ENCODE measurements at places on chromosomes 2 and 18.
A peak's percentile ranks its signal among the peaks of the same experiment; 100 is the strongest.

- no peak for DNase-seq
Observed at GRCh38 chr2:69798909-69799526, 30.4 kb upstream of the GMCL1 start.

- DNase-seq, result no peak
Observed at GRCh38 chr2:45823723-45824206, 172.3 kb downstream of the PRKCE start.

GRCh38 chr2:142914507-142915313 lies 37.2 kb downstream of the KYNU start:
- no peak for DNase-seq

DNA sequence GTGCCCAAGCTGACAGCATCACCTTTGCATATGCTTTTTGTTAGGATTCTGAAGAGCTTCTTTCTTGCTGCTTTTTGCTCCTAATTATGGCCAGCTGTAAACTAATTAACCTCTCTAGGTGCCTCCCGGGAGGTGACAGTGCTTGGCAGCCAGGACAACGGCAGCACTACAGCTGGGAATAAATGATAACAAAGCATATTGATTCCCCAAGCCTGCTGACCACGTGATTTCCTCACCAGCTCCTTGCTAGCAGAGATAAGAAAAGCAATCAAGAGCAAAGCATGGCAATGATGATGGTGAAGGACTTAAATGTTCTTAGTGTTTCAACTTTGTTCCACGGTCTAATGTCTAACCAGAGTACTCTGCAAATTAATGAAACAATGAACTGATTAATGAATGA lies 1074.4 kb upstream of the GYPC start:
- peak; percentile 5 for DNase-seq

GRCh38 chr2:120771111-120771780 lies 35.6 kb downstream of the GLI2 start:
- no peak for DNase-seq

GRCh38 chr2:119154076-119154475 lies 4.5 kb downstream of the C1QL2 start:
- no peak for DNase-seq

DNA sequence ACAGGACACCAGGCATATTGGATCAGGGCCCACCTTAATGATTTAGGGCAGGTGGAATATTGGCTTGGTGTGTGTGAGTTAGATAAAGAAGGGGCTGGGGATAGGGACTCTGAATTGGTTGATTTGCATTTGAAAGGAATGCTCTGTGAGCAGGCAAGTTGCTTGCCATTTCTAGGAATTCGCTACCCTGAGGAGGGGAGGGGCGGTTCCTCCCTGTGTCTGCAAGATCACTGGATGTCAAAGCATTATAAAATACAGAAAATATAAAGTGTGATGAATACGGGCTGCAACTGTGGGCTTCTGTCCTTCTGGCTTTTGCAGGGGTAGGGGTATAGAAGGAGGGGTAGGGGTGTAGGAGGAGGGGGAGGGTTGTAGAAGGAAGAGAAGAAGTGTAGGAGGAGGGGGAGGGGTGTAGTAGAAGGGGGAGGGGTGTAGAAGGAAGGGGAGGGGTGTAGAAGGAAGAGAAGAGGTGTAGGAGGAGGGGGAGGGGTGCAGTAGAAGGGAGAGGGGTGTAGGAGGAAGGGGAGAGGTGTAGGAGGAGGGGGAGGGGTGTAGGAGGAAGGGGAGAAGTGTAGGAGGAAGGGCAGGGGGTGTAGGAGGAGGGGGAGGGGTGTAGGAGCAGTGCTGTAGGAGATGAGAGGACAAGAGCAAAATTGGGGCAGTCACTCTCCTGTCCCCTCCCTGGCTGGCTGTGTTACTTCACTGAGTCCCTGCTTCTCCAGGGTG lies 238.0 kb upstream of the COPS8 start:
- DNase-seq, result no peak

DNA sequence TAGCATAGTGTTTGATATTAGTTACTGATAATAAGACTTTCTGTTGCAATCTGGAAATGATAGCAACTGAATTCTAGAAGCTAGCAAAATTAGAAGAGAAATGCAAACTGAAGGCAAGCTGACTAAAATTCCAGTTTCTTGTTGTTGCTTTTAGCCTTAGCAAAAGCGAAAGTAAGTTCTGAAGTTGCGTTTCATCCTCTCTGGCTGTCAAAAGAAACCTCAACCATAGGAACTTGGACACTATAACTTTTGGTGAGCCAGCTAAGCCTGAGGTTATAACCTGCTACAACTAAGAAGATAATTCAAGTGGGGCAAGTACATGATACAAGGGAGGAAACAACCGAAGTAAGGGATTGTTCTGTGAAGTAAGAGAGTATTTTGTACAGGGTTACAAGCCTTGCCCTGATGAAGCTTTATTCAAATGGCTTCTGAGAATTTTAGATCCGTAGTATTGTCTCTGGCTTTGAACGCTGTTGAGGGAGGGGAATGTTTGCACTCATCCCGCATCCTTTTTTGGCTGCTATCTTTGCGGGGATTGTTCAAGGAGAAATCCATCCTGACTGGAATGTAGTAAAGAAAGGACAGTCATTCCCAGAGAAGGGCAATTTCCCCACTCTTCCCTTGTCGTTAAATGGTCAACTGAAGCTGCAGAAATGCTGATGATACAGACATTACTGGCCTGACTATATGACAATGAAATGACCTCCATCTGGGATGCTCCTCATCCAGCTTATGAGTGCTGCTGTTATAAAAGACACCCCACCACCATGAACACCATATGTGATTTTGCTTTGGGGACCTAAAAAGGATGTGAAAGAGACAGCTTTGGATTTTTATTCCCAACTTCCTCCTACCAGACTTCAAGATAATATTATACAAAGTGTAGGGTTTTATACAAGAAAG lies 7.0 kb upstream of the TMX3 start:
- no peak for DNase-seq

DNA sequence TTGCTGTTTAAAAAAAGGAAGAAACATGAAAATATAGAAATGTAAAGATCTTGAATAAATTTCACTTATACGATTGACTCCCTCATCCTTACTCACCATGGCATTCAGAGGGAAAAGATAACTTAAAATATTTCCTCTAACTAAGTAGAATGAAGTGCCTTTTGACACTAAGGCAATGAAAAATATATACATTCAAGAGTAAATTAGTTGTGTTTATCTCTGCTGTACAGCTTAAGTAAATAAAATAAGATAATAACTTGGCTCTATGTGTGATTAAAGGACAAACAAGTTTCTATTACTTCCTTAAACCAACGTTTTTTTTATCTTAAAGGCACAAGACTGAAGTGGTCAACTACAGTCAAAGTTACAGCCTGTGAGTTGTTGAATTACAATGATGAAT lies 142.3 kb upstream of the LRRTM4 start:
- DNase-seq, result no peak

- no peak for DNase-seq
Observed at GRCh38 chr18:54749291-54749690, 79.0 kb upstream of the RAB27B start.

GRCh38 chr18:10349561-10349960 lies 104.9 kb upstream of the APCDD1 start:
- DNase-seq, result no peak

DNA sequence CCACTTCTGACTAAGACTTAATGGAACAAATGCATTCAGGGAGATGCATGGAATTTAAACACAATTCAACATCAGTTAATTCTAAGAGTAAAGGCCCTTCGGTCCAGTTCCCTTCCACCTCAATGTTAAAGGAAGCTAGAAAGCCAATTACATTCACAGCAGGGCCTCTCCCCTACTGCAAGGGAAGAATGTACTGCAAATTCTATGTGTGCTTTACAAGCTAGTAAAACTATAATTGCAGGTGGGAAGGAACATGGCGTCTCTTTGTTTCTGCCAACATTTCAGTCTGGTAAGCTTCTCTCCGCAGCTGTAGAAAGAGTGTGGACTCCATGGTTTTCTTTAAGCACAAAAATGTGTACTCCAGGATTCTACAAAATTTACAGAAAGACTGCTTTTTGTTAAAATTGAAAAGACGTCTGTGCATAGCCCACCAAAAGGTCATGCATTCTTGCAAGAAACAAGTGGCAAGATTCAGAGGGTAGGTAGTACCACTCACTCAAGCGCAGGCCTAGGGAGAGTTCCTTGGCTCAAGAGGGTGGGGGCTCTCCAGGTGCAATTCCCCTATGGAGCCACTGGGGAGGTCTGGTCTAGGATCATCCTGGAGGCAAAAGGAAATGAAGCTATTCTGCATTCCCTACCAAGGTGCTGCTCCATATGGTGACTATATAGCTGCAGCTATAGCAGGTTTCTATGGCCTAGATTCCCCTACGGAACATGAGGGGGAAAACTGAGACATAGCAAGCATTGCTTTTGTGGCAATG lies 127.0 kb upstream of the FZD5 start:
- DNase-seq, result no peak

DNA sequence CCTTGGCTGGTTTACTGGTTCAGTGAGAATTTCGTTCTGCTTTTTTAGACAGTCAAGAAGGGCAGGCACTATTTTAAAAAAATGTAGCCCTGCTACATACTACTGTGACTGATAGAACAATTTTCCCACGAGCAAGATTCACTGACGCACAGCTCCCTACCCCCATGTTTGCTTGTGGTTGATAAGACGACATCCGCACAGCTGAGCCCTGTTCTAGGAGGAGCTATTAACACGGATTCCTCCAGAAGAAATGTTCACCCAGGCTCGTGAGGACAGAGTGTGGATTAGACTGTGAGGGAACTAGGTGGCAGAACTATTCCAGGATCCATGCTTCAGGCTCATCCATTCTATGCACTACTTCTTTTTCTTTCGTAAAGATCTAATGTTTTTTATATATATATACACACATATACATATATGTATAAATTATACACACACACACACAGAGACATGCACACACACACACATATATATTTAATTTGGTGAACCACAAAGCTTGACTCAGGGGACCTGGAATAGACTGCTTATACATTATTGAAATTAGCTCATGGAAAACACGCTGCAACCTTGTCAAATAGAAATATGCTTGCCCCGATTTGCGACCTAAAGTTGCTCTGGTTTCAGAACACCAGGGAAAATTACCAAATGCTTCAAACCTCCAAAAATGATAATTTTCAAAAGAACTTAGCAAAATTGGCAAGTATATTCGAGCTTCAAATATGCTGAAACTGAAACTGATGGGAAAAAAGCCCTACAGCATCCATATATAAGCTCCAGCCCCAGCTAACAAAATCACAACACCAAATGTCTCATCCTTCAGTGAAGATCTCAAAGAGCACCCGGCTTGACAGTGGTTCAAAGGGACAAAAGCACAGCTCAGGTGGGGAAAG lies 370.4 kb downstream of the SOCS6 start:
- no peak for DNase-seq

DNA sequence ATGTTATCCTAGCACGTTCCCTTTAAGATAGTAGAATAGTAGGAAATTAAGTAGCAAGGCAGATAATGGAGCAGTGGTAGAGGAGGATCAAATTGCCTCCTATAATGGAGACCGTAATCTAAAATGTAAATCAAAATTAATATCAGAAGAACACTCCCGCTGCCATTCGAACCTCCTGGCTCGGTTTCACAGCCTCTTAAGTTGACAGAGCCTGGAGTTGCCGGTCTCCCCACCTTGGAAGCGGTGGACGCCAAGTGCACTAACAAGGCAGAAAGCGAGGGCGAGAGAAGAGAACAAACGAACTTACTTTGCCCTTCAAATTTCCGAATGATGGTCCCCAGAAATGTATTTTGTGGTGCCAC lies 450 bp downstream of the KCNH7 start:
- peak; percentile 90 for DNase-seq

GRCh38 chr2:43226955-43227829 lies 786 bp upstream of the ZFP36L2 start:
- peak; percentile 65 for DNase-seq

GRCh38 chr2:147386284-147386683 lies 458.5 kb upstream of the ACVR2A start:
- DNase-seq, result no peak

GRCh38 chr2:30759481-30759880 lies 47.8 kb downstream of the CAPN13 start:
- no peak for DNase-seq

DNA sequence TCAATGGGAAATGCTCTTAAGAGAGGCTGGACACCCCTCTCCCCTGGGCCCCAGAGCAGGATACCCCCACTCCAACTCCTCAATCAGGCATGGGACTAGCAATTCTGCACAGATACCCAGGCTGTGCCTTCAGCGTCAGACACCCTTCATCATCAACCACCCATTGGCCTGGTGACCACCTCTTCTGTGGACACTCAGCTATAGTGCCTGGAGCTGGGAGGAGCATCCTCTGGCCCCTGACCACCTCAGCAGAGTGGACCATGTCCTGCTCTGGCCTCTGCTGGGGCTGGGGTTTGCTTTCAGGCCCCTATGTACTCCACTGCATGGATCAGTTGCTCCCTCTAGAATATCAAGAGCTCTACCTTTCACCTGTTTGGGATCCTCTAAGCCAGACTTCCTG lies 35.1 kb downstream of the TGFA start:
- no peak for DNase-seq

DNA sequence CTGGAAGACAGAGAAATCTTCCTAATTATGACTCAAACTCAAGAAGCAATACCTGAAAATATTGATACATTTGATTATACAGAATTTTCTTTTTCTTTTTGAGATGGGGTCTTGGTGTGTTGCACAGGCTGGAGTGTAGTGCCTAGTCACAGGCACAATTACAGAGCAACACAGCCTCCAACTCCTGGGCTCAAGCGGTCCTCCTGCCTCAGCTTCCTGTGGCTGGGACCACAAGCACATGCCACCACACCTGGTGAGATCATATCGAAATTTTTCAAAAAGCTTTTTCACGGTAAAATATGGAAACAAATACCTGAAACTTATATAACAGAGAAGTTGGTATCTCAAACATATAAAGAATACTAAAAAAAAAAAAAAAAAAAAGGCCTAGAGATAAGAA lies 27.9 kb downstream of the TGFBRAP1 start:
- no peak for DNase-seq

DNA sequence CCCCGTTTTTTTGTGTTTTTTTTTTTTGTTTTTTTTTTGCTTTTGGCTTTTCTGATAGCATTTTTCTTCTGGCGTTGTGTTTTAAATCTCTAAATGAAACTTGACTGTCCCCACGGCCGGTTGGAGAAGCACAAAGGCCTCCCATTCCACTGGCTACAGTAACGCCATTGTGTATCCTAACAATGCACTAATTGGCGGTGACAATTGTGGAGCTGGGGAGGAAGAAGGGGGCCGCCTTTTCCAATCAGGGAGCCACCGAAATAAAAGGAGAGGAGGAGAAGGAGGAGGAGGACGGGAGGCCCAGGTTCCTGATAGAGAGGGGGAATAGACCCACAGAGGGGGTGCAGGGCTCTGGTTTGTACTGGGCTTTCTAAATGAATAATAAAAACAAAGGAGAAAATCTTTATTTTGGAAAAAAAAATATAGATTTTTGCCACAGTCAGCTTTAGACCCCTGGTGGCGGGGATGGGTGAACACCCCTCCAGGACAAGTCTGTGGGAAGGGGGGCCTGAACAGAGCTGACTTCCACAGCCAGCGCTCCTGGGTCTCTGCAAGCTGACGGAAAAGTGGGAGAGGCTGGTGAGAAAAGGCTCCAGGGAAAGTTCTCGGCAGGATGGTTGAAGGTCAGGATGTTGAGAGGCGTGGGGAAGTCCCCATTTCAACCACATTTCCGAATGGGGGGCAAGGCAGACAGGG lies 43.7 kb upstream of the FZD5 start:
- DNase-seq, result no peak

Data from NCI-H2171 treated with DMSO at 0.1 percent for 48 hours (cell line).